Nephron progenitor cell (in vitro differentiated cells): ENCODE measurements at places on chromosomes 11 and 22.

- DNase-seq: no peak
These were observed 27.8 kb upstream of the UBASH3B start for GRCh38 chr11:122627745-122628144.

DNA sequence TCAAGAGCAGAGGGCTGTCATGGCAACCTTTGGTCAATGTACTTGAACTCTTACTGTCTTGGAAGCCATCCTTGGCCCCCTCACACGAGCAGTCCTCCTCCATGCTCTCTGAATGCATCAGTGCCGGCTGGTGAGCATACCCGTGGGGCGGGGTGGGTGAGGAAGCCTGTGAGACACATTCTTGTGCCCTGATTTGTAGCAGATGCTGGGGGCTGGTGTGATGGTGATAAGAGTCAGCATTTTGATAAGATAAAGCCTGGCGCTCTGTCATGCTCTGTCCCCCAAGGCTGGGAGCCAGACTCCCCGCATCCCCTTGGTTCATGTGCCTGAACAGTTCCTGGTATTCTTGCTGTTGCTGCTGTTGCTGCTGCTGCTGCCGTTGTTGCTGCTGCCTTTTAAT lies 20.5 kb upstream of the APOA1 start:
- DNase-seq: no peak

GRCh38 chr11:126290887-126291286 lies 8.0 kb downstream of the TIRAP start:
- no peak for DNase-seq

DNA sequence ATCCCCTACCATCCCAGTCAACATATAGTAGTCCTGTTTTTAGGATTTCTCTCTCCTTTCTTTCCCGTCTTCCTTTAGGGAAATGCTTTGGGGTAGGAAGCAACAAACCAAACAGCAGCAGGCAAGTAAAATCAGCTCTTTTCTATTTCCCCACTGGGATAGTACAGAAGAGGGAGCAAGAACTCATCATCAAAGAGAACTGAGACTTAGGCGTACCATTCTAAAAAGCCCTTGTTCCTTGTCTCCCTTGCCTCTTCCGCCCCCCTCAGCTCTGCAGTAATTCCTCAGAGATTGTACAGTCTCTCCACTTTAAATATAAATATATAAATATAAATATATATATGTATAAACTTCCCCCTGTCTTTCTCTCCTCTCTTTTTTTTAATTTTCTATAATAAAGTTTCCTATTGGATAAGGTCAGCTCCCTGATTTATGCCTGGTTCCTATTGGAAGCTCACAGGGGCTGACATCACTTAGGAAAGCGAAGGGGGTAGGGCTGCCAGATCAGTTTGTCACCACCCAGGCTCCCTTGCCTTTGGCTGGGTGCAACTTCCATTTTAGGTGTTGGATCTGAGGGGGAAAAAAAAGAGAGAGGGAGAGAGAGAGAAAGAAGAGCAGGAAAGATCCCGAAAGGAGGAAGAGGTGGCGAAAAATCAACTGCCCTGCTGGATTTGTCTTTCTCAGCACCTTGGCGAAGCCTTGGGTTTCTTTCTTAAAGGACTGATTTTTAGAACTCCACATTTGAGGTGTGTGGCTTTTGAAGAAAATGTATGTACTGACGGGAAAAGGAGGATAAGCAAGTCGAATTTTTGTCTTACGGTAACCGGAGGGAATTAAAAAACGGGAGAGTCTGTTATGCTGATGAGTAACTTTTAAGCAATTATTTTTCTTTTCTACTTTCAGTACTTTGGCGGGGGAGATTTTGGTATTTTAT lies at the start of gene CTNND1:
Gene CTNND1 (plus strand): TSS at position 502 of the 934 bp plus-strand sequence. CDS start 29,677 bp downstream, outside the sequence.
- peak; percentile 66 for DNase-seq

- no peak for DNase-seq
These were observed 28.1 kb upstream of the SCARF2 start for GRCh38 chr22:20465759-20466077.

DNA sequence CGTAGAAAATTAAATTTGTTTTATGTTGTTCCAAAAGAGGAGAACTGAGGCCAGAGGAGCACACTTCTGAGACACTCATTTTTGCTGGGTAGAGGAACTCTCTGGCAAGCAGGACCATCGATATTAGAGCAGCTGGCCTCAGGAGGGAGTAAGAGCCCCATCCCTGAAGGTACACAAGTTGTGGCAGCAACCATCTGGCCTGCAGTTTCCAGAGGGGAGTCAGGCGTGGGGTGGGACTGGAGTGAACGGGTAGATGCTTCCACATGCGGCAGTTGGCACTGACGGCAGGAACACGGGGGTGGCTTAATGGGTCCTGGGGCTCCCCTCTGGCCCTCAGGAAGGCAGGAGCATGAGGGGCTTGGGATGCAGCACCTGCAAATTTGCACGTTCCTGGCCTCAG lies 13.2 kb upstream of the SSTR3 start:
- no peak for DNase-seq

- DNase-seq: no peak
These were observed 3.7 kb upstream of the MS4A2 start for GRCh38 chr11:60084631-60085273.

- peak; percentile 27 for DNase-seq
These were observed 104.0 kb downstream of the FAR1 start for GRCh38 chr11:13772223-13773046.

GRCh38 chr11:2701230-2701629 lies 1.4 kb upstream of the KCNQ1OT1 start:
- DNase-seq: no peak

DNA sequence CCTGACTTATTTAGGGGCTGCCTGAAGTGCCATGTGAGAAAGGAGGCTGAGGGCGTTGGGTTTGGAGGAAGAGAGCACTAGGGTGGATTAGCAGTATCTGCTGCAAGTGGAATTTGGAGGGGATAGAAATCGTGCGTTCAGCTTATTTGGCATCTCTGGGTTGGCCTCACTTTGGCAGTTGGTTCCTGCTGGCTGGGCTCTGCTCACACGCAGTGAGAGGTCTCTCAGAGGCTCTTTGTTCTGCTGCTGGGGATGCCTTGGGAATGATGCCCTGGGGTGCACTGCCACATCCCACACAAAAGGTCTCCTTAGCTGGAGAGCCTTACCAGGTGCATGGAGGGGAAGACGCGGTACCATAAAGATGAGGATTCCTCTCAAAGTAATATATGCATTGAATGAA lies 17.7 kb upstream of the MICAL2 start:
- no peak for DNase-seq

GRCh38 chr11:15933886-15934625 lies 422.3 kb downstream of the SOX6 start:
- DNase-seq: no peak

DNA sequence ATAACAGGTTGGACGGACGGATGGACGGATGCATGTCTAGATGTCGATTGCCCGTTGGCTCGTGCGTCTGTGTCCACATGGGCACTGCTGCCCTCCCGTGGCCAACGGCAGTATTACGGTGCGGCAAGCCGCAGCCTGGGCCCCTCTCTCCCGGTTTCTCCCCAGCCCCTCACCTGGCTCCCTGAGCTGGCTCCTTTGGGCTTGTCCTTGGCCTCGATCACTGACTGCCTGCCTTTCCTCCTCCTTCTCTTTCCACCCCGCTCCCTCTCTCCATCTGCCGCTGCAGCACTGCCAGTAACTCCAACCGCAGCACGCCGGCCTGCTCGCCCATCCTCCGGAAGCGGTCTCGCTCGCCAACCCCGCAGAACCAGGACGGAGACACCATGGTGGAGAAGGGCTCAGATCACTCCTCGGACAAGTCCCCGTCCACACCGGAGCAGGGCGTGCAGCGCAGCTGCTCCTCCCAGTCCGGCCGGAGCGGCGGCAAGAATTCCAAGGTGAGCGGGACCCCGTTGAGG lies 77.3 kb downstream of the SCN3B start:
- DNase-seq: peak; percentile 91

- no peak for DNase-seq
These were observed 52.0 kb upstream of the MMP13 start for GRCh38 chr11:103007521-103007920.

DNA sequence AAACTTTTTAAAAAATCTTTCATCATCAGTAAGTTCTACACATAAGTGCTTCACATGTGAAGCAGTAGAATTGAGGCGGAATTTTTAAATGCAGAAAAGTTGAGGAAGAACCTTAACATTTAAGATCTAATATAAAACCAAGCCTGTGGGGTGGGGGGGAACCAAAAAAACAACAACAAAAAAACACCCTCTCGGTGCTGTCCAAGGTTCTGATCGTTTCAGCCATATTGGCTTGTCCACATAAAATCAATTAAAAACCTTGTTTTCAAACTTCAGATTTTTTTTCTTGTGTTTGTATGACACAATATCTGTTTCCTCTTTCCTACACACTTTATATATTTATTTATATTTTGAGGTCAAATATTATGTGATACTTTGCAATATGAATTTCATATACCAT lies 130.0 kb downstream of the WNT7B start:
- peak; percentile 46 for DNase-seq

- DNase-seq: no peak
These were observed 19.0 kb upstream of the CABP7 start for GRCh38 chr22:29700900-29701154.

- no peak for DNase-seq
These were observed 171.1 kb downstream of the TENM4 start for GRCh38 chr11:79269611-79270307.

- DNase-seq: no peak
These were observed 111.6 kb downstream of the RASSF10 start for GRCh38 chr11:13120691-13121090.

DNA sequence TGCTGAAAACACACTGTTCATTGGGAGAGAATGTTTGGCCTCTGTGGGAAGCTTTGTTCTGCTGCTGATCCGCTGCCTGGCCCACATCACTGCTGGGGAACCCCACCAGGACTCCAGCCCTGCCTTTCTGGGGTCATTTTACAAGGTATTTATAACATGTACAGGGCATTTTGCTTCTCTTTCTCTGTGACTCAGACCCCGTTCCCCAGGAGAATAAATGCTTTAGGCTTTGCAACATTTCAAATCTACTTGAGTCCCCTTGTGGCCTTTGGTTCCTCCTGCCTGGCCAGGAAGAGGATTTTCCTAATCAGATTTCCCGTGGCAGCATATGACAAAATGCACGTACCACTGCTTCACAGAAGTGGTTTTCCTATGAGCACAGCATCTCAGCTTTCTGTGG lies 43.0 kb downstream of the BTG4 start:
- DNase-seq: no peak

DNA sequence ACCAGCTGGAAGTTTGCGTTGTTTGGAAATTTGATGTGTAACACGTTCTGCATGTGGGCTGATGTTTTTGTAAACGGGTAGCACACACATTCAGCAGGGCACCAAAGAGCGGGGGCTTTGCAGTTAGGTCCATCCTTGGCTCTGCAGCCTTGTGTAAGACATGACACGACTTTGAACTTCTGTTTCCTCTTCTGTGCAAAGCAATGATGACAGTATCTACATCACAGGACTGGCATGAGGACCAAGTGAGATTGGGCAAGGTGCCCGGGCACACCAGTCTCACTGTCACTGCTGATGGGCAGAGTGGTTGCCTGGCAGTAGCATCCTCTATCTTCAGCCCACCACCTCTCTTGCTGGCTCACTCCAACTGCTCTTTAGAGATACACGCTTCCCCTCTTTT lies 3.3 kb downstream of the TCN2 start:
- no peak for DNase-seq

- DNase-seq: no peak
These were observed 65.6 kb downstream of the ISX start for GRCh38 chr22:35131525-35132000.

DNA sequence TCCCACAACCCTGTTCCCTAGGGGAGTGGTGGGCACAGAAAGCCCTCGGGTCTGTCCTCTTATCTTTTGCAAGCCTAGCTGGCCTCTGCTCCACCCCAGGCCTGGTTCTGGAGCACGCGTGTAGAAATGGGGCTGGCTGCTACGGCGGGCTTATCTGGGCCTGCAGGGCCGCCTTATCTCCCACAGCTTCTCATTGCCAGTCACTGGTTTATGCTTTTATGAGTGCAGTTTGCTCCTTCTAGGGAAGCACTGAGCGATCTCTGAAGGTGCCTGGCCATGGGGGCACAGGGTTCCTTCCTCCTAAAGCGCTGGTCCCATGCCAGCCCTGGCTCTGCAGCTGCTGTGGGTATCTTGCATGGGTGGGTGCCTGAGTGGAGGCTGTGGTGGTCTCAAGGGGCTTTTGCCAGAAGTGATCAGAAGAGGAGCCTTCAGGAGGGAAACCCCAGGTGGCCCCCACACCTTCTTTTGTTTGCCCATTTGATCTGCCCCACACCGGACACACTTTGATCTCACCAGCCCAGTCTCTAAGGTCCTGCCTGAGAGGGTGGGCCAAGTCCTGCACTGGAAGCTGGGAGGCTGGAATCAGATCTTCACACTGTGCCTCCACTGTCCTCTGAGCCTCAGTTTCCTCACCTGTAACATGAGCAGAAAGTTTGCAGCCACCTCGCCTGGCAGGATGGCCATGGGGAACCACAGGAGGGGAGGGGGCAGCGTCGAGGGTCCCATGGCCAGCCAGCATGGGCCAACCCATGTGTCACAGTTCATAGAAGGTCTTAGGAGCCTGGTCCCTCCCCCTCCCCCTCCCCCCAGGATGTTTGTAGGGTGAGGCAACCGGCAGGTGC lies 86.6 kb upstream of the FGF3 start:
- no peak for DNase-seq

DNA sequence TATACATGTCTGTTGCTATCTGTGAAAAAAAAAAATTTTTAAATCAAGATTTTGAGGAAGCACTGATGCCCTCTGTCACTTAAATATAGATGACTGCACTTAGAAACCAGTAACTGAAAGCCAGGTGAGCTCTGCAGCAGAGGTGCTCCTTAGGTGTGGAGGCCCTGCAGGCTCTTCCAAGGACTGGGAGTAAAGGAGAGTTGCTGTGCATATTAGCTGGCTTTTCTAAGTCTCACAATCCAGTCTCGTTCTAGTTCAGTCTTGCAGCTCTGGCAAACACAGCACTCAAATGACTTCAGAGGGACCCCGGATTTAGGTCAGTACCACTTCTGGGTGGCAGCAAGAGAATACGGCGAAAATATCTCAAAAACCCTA lies 61.0 kb downstream of the LARGE2 start:
- DNase-seq: no peak

GRCh38 chr11:67057205-67057672 lies 592 bp downstream of the RHOD start:
- no peak for DNase-seq

DNA sequence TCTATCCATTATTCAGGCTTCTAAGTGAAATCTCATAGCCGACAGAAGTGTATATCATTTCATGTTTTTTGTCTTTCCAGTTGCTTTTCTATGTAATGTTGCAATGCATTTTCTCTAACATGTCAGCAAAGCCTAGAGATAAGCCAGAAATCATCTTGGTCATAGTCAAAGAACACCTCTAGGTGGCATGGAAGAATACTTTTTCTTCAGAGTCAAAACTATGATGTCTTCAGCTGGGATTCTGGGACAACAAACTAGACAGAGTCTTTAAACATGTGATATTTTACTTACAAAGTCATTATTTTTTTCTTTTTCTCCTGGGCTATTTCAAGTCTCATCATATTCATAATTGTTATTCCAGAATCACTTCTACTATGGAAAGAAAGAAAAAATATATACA lies 4.4 kb downstream of the GAS2 start:
- no peak for DNase-seq

DNA sequence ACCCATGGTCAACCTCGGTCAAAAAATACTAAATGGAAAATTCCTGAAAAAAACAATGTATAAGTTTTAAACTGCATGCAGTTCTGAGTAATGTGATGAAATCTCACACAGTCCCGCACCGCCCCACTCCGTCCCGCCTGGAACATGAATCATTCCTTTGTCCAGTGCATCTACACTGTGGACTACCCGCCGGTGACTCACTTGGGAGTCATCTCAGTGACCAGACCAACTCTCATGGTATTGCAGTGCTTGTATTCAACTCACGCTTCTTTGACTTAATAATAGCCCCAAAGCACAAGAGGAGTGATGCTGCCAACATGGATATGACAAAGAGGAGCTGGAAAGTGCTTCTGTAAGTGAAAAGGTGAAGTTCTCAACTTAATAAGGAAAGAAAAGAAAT lies 48.8 kb downstream of the ARHGAP32 start:
- no peak for DNase-seq
